Endothelial cell (in vitro differentiated cells): ENCODE measurements at places on chromosomes 12 and 14. TPM values are rescaled to one million over a fixed set of nuclear protein-coding genes. Genes with fewer than 3 reads are reported as not detected.

OR6C75 gene
- total RNA-seq, result not detected

GRCh38 chr12:26555139-26555538, 277.9 kb downstream of the ITPR2 start:
- no peaks in the 10 kb centered on the region for H3K27me3 ChIP-seq
- H3K27ac ChIP-seq, result no peak overlapping the region
- DNase-seq, result no peak
- peaks cover 4% of the 10 kb centered on the region for H3K4me1 ChIP-seq

DNA sequence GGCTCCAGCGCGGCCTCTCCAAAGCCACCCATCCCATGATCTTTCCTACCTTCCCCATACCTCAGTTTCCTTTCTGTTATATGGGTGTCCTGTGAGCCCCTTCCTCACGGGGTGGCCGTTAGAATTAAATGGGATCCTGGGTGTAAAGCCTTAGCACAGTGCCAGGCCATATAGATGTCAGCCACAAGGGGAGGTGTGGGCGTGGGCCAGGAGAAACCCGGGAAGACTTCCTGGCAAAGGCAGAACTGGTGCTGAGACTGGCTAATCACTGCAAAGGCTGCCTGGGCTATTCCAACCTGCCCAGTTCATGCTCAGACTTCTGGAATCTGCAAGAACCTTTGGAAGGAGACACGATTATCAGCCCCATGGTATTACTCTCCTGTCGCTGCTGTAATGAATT, 11.0 kb upstream of the NCOR2 start:
- H3K27ac ChIP-seq, result no peak overlapping the region
- DNase-seq, result no peak
- H3K4me3 ChIP-seq, result no peak overlapping the region
- no peaks in the 10 kb centered on the region for H3K36me3 ChIP-seq
- peaks cover 15% of the 10 kb centered on the region for H3K4me1 ChIP-seq

- peaks cover 9% of the 10 kb centered on the region for H3K4me1 ChIP-seq
- peak within 1 kb of the TSS; percentile 81 for H3K27ac ChIP-seq
- DNase-seq, result peak; percentile 33
- H3K27me3 ChIP-seq, result peaks cover 12% of the 10 kb centered on the region
- no peaks in the 10 kb centered on the region for H3K36me3 ChIP-seq
Measured at GRCh38 chr12:120639771-120640721, at the start of gene CABP1. CABP1 (plus strand) TSS chr12:120640626; CDS start chr12:120640686, 60 bp downstream.

GRCh38 chr14:24379907-24380730, 12.1 kb downstream of the NFATC4 start:
- peaks cover 5% of the 10 kb centered on the region for H3K27me3 ChIP-seq
- H3K4me1 ChIP-seq, result peaks cover 6% of the 10 kb centered on the region
- H3K36me3 ChIP-seq, result peaks cover 4% of the 10 kb centered on the region
- H3K4me3 ChIP-seq, result no peak overlapping the region
- H3K27ac ChIP-seq, result no peak overlapping the region

- peaks cover 8% of the 10 kb centered on the region for H3K4me1 ChIP-seq
- H3K36me3 ChIP-seq, result peaks cover 30% of the 10 kb centered on the region
- no peak overlapping the region for H3K4me3 ChIP-seq
- no peak overlapping the region for H3K27ac ChIP-seq
- DNase-seq, result no peak
Measured at GRCh38 chr14:102417001-102417431, 54.3 kb downstream of the TECPR2 start.
